ENCODE measurements at places on chromosomes 16 and 17.

DNA sequence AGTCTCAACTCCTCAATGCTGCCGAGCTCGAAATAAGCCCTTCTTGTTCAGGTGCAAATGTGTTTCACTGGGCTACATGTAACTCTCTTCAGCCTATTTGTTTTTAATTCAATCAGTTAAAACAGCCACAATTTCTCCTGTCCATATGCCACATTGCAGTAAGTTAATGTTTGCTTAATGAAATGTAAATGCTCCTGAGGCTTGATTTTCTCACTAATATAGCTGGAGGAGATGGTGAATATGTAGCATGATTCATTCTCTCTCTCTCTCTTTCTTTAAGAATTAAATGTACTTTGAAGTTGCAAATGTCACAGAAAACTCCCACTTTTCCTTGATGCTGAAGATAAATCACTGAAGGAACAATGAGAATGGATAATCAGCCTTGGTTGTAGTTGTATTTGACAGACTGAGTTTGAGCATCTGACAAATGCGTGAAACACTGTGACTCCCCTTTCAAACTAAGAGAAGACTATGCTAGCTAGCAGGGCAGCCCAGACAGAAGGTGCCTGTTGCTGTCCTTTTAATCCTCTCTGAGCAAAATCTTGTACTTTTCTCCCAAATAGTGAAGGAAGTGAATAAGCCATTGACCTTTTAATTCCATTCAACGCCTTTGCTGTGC, 161.8 kb downstream of the ANKFN1 start:
- no peak for DNase-seq

DNA sequence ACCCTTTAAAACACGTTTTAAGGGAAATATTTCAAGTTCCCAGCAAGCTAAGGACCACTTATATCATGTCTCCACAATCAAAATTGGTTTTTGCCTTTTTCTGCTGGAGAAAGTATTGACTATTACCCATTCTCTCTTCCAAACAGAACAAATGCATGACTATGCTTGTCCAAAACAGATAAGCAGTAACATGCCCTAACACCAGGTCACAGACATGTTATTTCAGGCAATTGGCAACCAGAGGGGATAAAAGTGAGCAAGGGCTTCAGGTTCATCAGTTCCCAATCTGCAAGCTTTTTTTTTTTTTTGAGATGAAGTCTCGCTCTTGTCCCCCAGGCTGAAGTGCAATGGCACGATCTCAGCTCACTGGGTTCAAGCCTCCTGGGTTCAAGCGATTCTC, 15.0 kb downstream of the SKA2 start:
- peak; percentile 63 for DNase-seq

DNA sequence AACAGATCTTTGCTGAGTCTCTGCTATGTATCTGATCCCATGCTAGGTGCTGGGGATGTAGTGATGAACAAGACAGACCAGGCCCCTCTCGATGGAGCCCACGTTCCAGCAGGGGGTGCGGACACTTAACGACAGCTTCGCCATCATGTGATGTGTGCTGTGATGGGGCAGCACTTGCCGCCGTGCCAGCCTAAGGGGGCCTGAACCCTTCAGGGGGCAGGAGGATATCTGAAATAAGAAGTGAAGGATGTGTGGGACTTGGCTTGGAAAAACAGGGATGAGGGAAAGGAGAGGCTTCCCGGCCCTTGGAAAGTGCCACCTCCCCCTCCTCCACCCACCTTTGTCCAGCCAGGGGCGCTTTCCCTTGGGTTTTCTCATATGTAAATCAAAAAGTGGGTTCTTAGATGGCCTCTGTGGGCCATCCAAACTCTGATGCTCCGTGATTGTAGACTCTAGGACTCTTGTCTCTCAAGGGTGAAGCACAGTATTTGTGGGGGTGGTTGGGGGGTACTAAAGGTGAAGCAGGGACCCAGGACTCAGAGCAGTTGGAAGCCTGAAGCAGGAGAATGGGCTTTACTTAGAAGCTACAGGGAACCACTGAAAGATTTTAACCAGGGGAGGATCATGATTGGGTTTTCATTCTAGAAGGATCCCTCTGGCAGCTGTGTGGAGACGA, 4.0 kb upstream of the DLX3 start:
- DNase-seq, result no peak

GRCh38 chr17:494601-495265, 142.1 kb upstream of the RPH3AL start:
- no peak for DNase-seq

DNA sequence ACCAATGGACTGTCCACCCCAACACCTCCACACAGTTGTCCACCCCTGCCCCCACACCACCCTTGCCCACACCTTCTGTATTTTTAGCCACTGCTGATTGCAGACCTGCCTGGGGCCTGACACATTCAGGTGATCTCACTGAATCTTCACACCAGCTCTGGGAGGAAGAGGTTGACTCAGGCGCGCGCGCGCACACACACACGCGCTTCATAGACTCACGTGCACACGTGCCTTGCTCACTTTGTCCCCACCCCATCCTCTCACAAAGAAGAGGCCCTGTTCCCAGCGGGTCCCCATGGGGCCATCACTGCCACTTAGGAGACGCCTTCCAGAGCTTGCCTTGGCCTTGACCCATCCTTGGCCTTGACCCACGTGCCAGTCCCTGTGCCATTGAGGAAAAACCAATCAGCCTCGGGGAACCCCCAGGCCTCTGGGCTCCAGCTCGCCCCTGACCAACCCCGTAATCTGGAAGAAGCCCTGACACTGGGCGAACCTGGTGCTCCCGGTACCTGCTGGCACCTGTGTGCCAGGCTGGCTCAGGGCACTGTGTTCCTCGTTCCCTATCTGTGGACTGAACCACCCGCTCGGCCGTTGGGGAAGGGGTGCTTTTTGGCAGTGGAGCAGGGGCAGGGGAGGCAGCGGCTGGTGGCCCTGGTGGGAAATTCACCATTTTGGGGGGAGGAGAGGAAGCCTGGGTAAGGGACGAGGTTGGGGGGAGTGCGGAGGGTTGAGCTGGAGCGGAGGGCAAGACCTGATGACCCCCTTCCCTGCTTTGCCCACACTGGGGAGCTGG, 3.2 kb downstream of the NLGN2 start:
- DNase-seq, result no peak

- DNase-seq, result no peak
Measured at GRCh38 chr17:29125651-29126050, 54.5 kb downstream of the MYO18A start.

DNA sequence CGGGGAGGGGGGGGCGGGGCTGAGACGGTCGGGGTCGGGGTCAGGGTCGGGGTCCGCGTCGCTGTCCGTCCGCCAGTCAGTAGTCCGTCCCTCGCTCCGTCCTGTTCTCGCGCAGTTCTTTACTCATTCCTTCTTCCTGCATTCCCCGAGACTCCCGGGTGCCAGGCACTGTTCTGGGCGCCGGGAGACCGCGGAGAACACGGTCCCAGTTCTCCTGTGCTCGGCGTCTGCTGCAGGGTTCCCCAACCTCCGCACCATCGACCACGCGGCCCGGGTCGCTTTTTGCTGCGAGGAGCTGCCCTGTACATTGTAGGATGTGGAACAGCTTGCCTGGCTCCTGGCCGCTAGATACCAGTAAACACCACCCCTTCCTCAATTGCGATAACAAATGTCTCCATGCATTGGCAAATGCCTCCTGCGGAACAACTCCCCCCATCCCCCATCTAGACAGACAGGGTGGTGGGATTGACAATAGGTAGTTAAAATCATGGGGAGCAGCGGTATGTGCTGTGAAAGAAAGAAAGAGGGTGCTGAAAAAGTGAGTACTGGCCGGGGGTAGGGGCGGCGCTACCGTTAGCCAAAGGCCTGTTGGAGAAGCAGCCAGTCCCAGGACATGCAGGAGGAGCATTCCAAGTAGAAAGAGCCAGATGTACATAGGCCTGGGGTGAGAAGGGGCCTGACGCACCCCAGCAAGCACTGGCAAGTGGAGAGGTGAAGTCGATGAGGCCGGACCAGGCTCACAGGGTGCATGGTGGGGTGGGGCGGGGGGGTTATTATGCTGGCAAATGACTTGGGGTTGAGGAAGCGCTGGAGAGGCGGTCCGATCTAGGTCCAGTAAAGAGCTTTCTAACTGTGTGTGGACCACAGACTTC, 631 bp downstream of the TRAF7 start:
- DNase-seq, result peak; percentile 31

GRCh38 chr17:56786989-56787482, 46.7 kb downstream of the C17orf67 start:
- peak; percentile 35 for DNase-seq

DNA sequence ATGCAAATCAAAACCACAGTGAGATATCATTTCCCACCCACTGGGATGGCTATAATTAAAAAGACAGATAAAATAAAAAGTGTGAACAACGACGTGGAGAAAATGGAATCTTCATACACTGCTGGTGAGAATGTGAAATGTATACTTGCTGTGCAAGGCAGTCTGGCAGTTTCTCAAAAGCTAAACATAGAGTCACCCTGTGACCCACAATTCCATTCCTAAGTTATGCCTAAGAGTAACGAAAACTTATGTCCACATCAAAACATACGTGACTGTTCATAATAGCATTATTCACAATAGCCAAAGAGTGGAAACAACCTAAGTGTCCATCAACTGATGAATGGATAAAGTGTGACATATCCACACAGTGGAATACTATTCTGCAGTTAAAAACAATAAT, 38.1 kb upstream of the VPS4A start:
- no peak for DNase-seq

- DNase-seq, result no peak
Measured at GRCh38 chr16:77300256-77300655, 101.0 kb downstream of the SYCE1L start.

- peak; percentile 86 for DNase-seq
Measured at GRCh38 chr16:23835390-23836077, at the start of gene PRKCB. TSS of gene PRKCB (plus strand) at chr16:23835983.

GRCh38 chr17:66364990-66365490, 62.6 kb downstream of the PRKCA start:
- DNase-seq, result no peak

DNA sequence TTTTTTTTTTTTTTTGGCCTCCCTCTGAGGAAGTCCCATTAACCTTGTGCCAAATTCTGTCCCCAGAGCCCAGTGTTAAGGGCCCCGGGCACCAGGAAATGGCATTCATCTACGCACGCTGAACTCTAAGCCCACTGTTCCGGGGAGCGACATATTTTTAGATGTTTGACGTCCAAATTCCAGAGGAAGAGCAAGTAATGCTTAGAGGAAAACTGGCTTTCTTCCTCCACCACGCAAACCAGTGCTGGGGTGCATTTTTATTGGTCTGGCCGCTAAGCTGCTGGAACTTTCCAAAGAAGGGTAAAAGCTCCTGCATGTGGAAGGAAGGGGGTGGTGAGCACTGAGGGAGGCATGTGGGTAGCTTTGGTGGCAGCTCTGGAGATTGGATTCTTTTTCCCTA, 8.3 kb downstream of the WFDC1 start:
- no peak for DNase-seq

- DNase-seq, result no peak
Measured at GRCh38 chr17:61456688-61457225, 4.5 kb downstream of the TBX4 start.

DNA sequence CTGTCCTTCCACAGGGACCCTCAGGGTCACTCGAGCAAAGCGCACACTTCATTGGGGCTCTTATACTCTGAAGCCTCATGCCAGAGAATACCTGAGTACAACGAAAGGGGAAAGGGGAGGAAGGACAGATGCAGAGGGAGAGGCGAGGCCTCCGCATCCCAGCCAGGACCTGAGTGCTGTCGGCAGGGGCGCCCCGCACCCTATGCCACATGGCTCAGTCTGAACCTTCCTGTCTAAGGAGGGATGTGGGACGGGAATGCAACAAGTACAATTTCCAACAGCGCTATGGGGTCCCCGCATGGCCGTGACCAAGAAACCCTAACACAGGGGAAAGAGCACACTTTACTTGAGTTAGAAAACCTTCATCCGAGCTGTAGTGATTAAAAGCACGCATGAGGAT, 39.8 kb upstream of the FAAP100 start:
- no peak for DNase-seq

- DNase-seq, result no peak
Measured at GRCh38 chr17:21094298-21094704, 32.5 kb upstream of the DHRS7B start.

DNA sequence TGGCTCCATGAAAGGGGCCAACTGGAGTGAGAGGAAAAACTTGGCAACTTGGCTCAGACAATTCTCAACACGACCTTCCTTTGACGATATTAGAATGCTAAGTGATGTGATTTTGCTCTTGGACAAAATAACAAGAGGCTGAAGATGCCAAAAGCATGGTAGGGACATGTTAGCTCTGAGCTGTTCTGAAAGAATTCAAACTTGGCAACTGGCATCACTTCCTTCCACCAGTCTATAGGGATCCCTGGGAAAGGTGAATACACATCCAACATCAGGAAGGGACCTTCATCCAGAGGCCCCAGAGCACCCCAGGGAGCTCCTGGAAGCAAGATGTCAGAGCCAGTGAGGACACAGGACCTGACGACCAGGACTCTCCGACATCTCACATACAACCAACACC, 4.3 kb downstream of the KRT37 start:
- DNase-seq, result no peak

- DNase-seq, result no peak
Measured at GRCh38 chr17:51006601-51007000, 114.1 kb downstream of the SPAG9 start.

DNA sequence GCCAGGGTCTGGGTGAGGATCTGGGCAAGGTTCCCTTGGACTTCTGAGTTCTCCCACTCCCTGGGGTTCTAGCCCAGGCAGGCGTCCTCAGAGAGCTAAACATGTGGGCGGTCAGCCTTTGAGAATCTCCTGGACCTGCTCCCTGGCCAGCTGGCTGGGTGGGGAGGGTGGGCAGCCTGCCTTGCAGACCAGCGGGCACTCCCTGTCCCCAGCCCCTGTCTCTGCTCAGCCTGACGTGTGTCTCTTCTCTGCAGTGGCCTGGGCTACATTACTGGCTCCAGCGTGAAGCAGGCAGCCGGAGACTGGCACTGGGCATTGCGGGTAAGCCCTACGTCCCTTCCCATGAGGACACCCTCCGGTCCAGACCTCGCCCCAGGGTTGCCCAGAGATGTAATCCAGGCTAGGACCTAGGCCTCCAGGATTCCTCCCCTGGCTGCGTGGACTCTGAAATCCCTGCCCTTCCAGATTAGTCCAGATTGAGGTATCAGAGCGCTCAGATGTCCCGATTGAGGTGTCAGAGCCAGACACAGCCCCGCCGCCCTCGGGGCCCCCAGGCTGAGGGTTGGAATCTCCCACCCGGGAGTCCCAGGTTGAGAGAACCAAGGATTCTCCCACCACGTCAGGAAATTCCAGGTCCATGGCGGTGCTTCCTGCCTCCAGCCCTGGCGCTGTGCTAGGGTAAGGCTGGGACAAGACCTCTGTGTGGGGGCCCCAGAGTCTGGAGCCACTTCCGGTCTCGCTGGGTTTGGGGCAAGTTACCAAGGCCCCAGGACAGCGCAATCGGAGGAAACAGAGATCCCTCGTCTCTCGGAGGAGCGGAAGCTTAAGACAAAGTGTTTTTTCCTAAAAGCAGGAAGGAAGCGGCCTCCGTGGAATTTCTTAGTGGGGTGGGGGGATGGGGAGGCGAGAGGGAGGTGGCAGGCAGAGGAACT, 24.1 kb downstream of the MYBBP1A start:
- DNase-seq, result no peak

DNA sequence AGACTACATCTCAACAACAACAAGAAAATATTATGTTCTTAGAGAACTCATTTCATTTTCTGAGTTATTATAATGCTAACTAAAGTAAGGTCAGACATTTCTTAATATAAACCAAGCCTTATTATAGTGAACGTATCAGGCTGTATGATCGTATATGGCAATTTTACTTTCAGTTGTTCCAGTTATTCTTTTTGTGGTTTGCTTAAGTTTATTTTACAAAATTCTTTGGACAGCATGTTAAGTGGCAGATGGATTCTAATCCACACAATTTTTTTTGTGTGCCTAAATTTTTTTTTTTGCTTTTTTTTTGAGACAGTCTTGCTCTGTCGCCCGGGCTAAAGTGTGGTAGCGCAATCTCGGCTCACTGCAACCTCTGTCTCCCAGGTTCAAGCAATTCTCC, 59.0 kb downstream of the VMP1 start:
- DNase-seq, result no peak

All from hematopoietic multipotent progenitor cell treated with erythropoietin and hydrocortisone succinate and interleukin-3 and kit ligand, for 8 days (in vitro differentiated cells).